ENCODE measurements at places on chromosomes 5 and 9.

- no peak for DNase-seq
Observed at GRCh38 chr9:11002705-11003104, 389.9 kb upstream of the PTPRD start.

GRCh38 chr5:9477537-9477936, 68.3 kb downstream of the SEMA5A start:
- DNase-seq, result no peak

- no peak for DNase-seq
Observed at GRCh38 chr5:67289763-67290521, 93.3 kb upstream of the CD180 start.

GRCh38 chr5:170059221-170059620, 46.5 kb upstream of the FOXI1 start:
- no peak for DNase-seq

DNA sequence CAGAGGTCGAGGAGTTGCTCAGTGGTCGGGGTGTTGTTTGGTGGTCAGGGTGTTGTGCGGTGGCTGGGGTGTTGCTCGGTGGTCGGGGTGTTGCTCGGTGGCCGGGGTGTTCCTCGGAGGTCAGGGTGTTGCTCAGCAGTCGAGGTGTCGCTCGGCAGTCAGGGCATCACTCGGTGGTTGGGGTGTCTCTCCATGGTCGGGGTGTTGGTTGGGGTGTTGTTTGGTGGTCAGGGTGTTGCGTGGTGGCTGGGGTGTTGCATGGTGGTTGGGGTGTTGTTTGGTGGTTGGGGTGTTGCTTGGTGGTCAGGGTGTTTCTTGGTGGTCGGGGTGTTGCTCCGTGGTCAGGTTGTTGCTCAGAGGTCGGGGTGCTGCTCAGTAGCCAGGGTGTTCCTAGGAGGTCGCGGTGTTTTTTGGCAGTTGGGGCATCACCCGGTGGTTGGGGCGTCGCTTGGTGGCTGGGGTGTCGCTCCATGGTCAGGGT, 11.0 kb upstream of the GPSM1 start:
- DNase-seq, result no peak

DNA sequence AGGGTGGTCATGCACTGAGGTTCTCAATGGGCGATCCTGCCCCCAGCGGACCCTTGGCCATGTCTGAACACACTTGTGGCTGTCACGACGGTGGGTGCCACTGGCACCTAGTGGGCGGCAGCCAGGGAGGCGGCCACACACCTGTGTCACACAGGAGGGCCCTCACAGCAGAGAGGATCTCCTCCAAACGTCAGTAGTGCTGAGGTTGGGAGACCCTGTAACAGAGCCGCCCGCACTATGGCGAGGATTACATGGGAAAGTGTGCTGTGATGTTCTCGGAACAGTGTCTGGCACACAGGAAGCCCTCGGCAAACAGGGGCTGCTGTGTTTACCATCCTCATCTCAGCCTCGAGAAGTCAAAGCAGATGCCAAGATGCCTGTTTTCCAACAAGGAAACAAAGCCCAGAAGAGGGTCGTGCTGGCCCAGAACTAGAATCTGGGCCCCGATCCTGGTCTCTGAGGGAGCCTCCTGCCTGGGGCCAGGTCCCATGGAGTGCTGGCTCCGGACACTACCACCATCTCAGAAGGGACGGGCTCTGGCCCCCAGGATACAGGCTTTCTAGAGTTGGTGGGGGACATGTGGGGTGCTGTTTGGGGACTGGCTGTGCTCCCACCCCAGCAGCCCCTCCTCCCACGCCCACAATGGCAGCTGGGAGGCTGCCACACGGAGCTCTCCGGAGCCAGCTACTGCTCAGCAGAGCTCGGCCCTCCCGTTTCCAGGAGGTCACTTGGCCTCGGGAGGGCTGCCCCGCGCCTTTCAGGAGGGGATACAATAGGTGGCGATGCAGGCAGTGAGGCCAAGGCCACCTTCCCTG, 48.2 kb downstream of the DBH start:
- DNase-seq, result no peak

DNA sequence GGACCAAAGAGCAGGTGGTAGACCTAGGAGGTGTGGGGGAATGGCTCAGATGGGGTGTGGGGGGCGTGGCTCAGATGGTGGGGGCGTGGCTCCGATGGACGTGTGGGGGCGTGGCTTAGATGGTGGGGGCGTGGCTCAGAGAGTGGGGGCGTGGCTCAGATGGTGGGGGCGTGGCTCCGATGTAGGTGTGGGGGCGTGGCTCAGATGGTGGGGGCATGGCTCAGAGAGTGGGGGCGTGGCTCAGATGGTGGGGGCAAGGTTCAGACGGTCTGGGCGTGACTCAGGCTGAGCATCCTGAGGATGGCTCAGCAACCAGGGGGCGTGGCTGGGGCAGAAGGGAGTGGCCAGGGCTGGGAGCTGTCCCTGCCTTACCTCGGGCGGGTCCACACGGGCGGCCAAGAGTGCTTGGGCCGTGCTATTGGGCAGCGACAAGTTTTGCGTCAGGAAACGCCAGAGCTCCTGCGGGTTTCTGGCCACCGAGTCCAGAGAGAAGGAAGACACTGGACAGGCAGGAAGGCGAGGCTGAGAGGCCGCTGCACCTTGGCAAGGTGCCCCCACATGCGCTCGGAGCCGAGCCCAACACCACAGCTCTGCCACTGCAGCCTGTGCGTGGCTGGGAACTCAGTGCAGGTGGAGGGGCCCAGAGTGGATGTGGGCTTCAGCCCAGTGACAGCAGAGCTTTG, 5.9 kb downstream of the ABCA2 start:
- DNase-seq, result peak; percentile 60

DNA sequence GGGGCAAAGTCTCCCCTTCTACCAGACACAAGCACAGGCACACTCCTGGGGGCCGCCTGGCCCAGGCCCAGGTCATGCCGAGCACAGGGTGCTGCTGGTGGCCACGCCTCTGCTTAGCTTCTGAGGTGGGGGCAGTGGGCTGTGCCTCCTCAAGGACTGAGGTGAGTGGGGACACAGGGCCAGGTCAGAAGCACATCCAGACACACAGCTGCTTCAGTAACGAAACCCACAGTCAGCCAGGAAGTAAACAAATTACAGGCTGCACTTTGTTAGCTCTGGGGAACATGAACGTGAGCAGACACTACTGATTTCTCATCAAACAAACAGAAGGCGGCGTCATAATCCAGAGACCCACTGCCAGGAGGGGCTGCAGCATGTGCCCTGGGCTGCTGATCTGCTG, 192.4 kb downstream of the HSPA4 start:
- no peak for DNase-seq

GRCh38 chr5:147576646-147577535, 67.0 kb upstream of the DPYSL3 start:
- DNase-seq, result peak; percentile 11

DNA sequence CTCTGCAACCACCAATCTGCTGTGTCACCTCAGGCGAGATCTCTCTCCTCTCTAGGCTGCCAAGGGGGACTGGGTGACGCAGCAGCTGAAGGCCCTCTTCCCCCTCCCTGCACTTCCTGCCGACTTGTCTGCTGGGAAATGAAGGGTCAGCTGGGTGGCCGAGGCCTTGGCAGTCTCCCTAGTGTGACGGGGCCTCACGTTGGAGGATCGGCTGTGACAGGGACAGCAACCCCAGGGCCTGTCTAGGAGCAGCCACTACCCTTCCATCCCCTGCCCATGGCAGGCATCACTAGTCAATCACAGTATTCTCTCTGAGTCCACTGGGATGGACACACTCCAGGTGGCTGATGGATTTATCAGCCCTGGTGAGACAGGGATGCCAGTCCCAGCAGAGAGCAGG, 107.3 kb upstream of the SARDH start:
- DNase-seq, result no peak

DNA sequence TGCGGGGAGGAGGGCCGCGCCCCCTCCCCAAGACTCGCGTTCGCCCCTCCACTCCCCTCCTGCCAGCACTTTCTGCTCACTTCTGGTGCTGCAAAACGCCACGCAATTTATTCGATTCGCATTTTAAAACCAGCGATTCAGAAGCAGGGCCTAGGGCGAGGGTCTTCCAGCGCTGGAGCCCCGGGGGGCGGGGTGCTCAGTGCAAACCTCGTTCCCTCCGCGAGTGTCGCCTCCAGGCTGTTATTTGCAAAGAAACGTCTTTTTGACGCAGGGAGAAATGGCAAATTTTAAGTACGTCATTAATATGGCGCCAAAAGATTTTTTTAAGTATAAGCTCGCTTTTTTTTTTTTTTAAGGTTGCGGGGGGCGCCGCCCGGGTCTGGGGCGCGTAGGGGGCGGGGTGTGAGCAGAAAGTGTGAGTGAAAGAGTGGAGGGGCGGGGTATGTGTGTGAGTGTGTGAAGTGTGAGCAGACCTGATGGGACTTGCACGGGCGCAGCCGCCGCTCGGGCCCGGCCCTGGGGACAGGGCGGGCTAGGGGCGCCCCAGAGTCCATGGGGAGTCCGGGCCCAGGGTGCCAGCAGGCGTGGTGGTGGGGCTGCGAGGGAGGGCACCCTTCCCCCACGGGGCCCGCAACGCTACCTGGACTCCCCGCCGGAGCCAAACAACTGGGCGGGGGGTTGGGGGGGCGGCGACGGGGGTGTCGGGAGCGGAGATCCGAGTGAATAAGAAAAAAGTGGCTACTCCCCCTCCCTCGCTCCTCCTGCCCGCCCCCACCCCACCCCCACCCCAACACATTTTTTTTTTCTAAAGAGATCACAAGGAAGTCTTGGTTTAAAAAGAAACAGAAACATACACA, at the start of gene JADE2:
Gene JADE2 (plus strand): TSS at position 845 of the 857 bp plus-strand sequence. CDS start 10,188 bp downstream, outside the sequence.
- peak; percentile 37 for DNase-seq

DNA sequence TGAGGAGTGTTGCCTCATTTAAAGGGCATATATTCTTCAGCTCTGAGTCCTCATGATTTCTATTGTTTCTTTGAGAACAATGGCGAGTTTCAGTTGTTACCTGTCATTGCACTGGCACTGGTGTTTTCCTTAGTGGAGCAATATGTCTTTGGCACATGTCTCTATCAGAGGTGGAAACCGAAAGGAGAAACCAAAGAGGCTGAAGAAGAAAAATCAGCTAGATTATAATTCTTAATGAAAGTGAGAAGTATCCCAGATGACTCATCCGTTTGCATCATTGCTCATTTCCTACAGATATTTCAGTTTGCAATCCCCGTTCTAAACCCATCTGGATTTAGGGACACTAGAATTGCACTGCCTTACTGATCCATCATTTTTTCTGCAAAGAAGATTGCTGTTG, 324.6 kb downstream of the TMEM232 start:
- DNase-seq, result no peak

DNA sequence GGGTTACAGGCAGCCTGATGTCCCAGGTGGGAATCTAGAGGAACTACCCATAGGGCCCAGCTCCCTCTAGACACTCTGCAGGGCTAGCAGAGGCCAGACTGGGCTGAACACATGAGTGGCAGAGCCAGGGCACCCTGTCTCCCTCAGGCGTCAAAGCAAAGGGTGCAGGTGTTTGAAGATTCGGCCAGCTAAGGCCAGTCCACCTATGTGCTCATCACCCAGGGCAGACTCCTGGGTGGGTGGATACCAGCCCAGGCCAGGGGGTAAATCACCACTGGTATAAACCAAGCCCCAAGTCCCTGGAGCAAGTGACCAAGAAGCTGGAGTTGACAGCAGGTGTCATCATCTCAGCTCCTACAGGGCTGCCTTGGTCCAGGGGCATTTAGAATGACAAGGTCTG, 3.4 kb downstream of the CCDC180 start:
- DNase-seq, result no peak

DNA sequence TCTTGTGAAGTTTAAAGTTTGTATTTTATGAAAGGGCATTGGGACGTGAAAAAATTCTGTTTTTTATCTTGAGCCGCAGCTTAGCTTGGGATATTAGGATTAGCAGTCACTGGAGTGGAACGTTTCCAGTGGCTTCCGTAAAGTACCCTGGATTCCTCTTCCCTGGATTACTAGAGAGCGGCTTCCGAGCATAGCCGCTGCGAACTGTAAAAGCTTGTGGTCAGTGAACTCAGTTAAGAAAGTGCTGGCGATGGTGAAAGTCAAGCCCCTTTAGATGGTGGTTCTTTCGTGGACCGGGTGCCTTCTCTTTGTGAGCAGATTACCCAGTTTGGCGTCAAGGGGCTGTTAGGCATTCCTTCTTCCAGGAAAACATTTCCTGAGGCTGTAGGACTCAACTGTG, 168.1 kb downstream of the KDM4C start:
- no peak for DNase-seq

GRCh38 chr5:73763300-73764032, 137.5 kb downstream of the ARHGEF28 start:
- no peak for DNase-seq

Measured in stimulated activated CD8-positive, alpha-beta memory T cell treated with anti-CD3 and anti-CD28 coated beads, Interleukin-7, amount 100 ng/mL, for 24 hours (primary cell).